ENCODE measurements at places on chromosomes 1 and 21.

GRCh38 chr1:169680377-169681019, 30.9 kb downstream of the SELL start:
- DNase-seq: no peak

- no peak for DNase-seq
Observed at GRCh38 chr1:121414905-121415304, 230.1 kb downstream of the SRGAP2C start.

DNA sequence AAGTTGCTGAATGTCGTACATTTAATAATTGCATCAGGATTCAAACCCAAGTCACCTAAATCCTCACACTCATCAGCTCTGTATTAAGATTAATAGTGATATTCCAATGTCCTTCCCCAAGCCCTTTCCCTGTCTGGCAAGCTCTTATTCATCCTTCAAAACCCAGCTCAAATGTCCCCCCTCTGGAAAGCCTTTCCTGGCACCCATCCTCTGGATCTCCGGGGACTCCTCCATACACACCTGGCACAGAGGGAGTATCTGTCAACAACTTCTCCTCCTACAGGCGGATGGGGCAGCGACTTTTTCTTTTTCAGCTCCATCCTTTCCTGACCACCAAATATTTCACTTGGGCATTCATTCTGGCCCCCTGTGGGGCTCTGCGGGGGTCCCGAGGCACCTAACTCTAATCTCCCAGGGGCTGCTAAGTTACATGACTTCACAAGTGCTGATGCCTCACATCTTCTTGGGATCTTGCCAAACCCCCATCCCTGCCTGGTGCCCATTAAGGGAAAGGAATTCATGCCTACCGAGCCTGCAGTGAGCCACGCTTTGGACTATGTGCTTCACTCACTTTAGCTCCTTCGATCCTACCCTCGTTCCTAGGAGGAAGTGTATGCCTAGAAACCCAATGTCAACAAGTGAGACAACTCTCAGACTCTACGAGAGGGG, 15.2 kb downstream of the TINAGL1 start:
- peak; percentile 19 for DNase-seq

- DNase-seq: no peak
Observed at GRCh38 chr1:7284839-7285435, 486.2 kb upstream of the VAMP3 start.
